ENCODE measurements at places on chromosomes 4 and X.
A peak's percentile ranks its signal among the peaks of the same experiment; 100 is the strongest.

DNA sequence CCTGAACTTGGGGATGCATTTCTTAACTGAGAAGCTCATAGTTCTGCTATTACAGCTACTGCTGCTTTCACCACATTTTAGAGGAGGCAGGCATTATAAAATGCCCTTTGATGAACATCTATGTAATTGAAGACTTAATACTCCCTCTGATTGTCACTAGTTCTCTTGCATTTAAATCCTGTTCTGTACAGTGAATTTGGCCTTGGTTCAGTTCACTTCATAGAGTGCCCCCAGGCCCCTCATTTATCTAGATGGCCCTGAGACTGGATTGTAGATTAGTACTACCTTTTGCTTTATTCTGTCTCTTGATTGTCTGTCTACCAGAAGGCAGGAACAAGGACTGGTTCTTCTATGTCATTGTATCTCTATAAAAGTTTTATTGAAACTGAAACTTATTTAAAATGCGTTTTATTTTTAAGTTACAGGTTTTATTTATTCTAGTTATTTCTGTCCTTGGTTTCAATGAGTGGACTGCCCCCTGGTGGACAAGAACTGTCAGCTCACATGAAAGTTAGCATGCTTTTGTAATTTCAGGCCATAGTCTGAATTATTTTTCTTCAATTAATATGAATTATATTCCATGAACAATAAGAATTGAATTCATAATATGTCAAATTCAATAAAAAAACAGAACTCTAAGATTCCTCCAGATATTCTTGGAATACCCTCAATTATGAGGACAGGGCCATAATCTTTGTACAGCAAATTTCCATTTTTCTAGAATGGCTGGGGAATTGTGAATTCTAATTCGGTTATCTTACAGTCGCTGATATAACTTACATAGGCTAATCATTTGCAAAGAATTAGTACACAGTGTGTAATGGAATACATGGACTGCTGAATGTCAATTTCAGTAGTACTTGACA, 47.2 kb upstream of the TMEM33 start:
- DNase-seq = peak; percentile 72

GRCh38 chr4:145069361-145069760, 28.6 kb downstream of the ANAPC10 start:
- peak; percentile 72 for DNase-seq

- no peak for DNase-seq
Measured at GRCh38 chr4:1868912-1869311, 2.3 kb upstream of the NSD2 start.

- peak; percentile 4 for DNase-seq
Measured at GRCh38 chrX:44462850-44463249, 79.8 kb downstream of the FUNDC1 start.

- DNase-seq = no peak
Measured at GRCh38 chr4:93710101-93710846, 118.3 kb upstream of the ATOH1 start.

DNA sequence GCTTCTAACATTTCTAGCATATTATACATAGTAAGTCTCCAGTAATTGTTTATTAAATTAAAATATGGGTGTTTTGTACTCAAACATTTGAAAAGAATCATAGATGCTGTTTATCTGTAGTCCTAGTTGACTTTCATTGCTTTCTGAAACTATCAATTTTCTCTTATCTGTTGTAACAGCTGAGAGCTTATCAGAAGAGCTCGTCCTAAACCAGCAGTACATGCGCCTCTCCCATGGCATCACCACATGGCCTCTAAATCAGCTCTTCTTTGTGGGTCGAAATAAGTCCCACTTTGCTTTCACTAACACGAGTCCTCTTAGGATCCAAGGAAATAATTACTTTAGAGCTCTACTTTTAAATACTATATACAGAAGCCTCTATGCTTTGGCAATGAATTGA, 55.1 kb downstream of the PPP3CA start:
- no peak for DNase-seq
